Hematopoietic multipotent progenitor cell treated with erythropoietin and hydrocortisone succinate and interleukin-3 and kit ligand, for 8 days (in vitro differentiated cells): ENCODE measurements at places on chromosomes 1 and 21.
A peak's percentile ranks its signal among the peaks of the same experiment; 100 is the strongest.

- no peak for DNase-seq
Measured at GRCh38 chr21:31855180-31855579, 17.6 kb upstream of the HUNK start.

DNA sequence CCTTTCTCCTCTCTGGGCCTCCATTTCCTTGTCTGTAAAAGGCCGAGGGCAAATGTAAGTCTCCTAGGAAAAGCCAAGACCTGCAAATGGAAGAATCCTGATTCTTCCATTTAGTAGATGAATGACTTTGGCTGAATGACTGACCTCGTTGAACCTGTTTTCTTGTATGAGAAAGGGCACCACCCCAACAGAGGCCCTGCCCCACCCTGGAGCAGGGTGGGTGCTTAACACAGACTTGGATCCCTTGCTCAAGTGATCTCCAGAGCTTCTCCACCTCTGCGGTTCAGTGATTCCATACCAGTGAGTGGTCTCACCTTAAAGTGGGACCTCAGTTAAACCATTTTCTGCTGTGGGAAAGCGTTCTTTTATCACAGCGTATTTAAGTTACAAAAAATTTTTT, 39.0 kb upstream of the GUCA2B start:
- DNase-seq: no peak

DNA sequence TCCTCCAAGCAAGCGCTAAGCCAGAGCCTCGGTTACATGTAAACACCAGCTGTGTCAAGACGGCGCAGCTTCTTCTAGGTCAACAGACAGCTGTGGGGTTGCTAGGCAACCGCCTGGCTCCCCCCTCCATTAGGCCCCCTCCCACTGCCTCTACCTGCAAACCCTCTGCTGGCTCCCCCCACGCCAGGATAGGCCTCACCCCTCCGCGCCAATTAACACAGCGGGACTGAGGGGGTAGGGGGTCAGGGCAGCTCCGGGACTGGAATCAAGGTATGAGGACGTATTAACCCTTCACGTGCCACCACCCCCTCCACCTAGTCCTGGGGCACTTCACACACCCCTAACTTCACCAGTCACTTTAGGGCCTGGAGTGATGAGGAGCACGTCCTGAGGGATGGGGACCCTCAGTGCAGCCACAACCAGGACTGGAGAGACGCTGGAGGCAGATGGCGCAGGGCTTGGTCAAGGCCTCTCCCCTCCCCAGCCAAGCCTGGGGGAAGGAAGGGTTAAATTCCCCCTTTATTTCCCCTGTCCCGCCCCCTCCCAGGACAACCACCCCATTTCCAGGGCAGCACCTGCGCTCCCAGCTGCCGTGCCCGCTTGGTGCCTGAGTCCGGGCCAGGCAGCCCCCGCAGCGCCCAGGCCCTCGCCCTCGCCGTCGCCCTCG, 37.4 kb upstream of the WASF2 start:
- peak; percentile 47 for DNase-seq

GRCh38 chr1:55378582-55378981, 163.4 kb upstream of the USP24 start:
- DNase-seq: peak; percentile 37

GRCh38 chr1:80582980-80583379, 1217.8 kb upstream of the ADGRL2 start:
- DNase-seq: no peak

DNA sequence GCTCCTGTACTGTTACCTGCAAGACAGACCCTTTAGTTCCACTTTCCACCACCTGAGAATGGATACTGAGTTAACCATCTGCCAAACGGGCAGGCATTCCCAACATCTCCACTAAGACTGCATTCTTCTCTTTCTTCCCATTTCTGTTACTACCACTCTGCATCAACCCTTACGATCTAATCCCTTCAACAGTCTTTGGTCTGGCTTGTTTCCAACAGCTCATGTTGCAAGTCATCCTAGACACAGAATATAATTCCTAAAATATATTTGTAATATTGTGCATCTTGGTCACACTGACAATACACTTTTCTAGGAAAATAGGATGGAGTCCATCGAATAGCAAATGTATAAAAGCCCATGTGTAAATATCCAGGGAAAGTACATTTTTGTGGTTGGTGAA, 166.7 kb downstream of the SIPA1L2 start:
- no peak for DNase-seq

DNA sequence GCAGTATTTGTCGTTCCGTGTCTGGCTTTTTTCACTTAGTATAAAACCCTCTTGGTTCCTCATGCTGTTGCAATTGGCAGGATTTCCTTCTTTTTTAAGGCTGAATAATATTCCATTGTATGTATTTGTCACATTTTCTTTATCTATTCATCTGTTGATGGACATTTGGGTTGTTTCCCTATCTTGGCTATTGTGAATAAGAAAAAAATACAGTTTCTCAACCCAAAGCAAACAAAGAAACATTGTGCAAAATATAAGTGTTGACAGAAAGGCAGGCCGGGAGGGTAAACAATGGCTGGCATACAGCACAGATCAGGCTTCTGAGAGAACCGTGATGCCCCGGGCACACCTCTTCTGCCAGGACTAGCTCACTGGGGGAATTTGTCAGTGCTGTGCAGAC, 26.9 kb downstream of the NENF start:
- DNase-seq: no peak

GRCh38 chr1:2446394-2446793, 29.7 kb upstream of the PLCH2 start:
- no peak for DNase-seq

DNA sequence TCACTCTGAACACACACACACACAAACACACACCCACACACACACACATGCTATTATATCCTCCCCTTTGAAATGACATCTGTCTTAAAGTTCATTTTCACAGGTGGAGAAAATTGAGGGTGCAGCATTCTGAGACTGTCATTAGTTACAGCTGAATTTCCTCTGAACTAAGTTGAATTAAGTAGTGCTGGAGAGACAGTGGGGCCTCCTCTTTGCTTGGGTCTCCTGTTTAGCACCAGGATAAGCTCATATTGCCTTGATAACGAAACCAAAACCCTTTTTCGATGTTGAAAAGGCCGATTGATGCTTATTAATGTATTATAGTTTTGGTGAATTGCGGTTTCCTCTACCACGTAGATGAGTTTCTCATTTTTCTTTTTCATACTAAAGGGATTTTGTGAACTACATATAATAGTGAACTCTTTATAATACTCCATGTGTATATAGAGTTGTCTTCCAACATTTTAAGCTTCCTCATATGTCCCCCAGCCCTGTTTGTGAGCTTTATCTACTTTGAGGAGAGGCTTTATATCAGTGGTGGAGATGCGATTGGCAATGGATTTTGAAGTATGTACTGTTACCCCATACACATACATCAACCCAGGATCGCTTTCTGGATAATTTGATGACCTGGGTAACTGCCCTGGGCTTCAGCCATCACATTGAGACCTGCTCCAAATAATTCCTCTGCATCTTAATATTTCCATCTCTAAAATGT, 17.4 kb downstream of the DYNLT5 start:
- DNase-seq: no peak

DNA sequence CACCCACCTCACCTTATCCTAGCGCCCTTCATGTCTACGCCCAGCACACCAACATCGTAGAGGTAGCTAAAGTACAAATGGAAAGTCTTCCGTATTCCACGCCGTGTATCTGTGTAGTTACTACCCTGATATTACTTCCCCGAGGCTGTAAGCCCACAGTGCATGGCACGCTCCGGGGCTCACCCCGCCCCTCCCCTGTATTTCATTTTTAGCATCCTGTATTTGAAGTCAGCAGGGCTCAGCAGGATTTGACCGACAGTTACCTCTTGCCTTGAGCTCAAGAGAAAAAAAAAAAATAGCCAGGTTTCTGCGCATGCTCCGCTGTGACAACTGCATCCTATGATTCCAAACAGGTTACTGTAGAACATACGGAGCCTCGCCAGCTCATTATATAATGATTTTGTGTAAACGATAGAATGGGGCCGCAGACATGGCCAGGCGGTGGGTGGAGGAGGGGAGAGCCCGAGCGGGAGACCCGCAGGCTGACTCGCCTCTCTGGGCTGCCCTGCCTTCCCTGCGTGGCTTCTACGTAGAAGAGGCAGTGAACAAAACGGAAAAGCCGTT, 1.3 kb downstream of the ABCG1 start:
- DNase-seq: peak; percentile 37
